NCI-H460 (cell line): ENCODE measurements at places on chromosomes 16 and 17.
A peak's percentile ranks its signal among the peaks of the same experiment; 100 is the strongest.

DNA sequence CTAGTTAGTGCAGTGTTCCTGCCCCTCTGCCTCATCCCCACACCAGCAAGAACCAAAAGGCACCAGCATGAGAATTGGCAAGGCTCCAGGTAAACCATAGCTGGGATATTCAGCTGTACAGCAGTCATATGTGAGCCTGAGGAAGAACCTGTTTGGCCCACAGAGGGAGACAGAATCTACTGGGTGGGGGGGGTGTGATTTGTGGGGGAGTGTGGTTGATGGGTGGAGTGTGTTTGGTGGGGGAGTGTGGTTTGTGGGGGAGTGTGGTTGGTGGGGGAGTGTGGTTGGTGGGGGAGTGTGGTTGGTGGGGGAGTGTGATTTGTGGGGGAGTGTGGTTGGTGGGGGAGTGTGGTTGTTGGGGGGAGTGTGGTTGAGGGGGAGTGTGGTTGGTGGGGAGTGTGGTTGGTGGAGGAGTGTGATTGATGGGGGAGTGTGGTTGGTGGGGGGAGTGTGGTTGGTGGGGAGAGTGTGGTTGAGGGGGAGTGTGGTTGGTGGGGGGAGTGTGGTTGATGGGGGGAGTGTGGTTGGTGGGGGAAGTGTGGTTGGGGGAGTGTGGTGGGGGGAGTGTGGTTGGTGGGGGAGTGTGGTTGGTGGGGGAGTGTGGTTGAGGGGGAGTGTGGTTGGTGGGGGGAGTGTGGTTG lies 19.5 kb downstream of the MINK1 start:
- no peak for DNase-seq

DNA sequence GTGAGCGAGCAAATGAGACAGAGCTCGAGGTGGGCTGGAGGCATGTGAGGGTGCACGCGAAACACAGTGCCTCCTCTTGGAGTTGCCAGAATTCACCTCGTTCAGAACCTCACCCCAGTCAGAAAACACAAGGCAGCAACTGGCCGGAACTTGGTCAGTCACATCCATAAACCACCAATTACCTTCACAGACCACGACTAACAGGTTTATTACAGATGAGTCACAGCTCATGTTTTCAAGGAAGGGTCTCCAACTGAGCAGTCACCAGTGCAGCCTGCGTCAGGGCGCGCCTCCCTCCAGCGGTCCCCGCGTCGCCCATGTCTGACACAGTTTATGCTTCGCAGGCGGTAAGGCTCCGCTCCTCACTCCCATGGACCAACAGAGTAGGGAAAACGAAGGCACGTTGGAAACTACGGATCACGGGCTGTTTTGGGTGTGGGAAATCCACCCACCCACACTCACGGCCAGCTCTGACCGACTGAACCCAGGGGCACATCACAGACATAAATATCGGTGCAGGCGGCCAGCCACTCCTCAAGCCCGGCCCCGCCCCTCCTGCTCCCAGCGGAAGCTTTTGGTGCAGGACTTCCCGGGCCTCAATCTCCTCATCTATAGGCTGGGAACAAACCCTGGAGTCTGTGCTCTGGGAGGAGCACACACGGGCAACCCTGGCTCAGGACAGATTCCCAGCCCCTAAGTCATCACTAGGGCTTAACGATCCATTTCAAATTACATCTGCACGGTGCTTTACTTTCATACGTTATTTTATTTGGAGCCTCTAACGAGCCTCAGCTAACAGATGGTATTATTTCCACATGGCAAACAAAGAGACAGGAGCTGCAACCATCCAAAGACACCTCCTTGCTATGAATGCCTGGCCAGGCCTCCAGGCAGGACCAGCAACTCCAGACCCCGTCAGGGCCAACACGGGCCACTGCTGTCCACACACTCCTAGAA lies 126.3 kb downstream of the ZNF778 start:
- DNase-seq: no peak

GRCh38 chr17:28705074-28705659 lies 6.5 kb downstream of the PROCA1 start:
- DNase-seq: no peak

DNA sequence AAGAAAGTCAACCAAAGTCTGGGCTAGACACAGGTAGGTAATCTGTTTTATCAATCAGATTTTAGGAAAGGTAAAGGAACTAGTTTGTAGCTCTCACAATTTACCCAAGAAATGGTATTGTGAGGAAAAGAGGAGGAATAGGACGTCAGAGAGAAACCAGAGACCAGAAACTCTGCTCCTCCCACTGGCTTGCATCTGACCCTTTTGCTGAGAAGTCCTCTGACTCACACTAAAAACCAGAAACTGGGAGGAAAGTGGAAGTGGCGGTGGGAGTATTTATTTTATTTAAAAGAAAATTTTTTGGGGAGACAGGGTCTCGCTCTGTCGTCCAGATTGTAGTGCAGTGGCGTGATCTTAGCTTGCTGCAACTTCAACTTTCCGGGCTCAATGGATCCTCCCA lies 38.0 kb upstream of the MNT start:
- no peak for DNase-seq

- DNase-seq: no peak
Measured at GRCh38 chr17:77783991-77784820, 174.3 kb upstream of the TNRC6C start.

DNA sequence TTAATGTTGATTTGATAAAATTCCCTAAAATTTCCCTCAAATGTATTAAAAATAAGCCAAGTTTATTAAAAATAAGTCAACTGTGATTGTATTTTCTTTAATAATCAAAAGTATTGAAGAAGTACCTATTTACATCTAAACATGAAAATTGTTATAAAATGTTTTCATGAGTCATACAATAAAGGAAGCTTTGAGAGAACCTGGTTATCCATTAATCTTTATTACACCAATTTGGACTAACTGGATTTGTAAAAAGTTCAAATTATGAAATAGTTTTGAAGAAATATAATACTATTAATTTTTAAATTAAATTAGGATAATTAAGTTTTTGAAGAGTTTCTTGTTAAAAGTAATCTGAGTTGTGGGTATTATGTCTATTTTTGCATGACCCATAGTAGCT lies 63.8 kb downstream of the COX10 start:
- DNase-seq: no peak

DNA sequence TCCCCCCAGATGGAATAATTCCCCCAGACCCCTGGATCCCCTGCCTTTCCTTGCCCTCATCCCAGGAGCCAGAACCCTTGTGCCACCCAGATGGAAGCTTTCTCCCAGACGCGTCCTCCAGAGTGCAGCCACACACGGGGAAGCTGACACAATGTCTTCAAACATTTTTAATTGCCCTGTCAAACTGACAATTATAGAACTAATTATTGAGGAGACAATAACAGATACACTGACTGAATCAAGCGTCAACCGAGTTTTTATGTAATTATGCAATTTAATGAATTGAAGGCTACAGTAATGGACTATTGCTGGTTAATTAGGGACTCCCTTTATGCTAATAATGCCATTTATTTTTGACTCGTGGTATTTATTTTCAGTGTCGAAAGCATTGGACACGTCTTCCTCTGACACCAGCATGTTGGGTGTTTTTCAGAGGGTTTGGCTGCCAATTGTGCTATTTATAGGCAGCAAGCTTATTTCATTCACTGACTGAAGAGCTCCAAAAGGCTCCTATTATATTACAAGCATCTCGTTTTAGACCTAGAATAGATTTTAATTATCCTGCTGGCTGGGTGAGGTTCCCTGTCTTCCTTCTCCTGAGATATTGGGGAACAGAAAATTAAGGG lies 298.2 kb upstream of the C16orf82 start:
- no peak for DNase-seq

GRCh38 chr16:52755396-52755795 lies 208.5 kb upstream of the TOX3 start:
- DNase-seq: no peak

DNA sequence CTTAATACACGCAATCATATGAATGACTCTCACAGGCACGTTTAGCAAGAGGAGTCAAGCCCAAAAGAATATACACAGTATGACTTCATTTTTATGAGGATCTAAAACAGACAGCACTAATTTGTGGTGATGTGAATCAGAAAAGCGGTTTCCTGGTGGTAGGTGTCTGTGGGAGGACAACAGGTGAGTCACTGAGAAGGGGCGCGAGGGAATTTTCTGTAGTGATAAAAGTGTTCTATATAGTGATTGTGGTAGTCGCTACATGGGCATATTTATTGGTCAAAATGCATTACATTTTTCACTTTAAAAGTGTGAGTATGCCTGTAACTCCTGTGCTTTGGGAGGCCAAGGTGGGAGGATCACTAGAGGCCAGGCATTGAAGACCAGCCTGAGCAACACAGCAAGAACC lies 7.6 kb upstream of the TNRC6A start:
- DNase-seq: no peak

- DNase-seq: no peak
Measured at GRCh38 chr16:2968368-2968737, 795 bp upstream of the PAQR4 start.

GRCh38 chr16:18834864-18835263 lies 33.5 kb upstream of the ARL6IP1 start:
- DNase-seq: no peak

- no peak for DNase-seq
Measured at GRCh38 chr17:27521281-27522027, 65.2 kb downstream of the KSR1 start.

- DNase-seq: no peak
Measured at GRCh38 chr16:70441406-70441990, 2.6 kb upstream of the ST3GAL2 start.

DNA sequence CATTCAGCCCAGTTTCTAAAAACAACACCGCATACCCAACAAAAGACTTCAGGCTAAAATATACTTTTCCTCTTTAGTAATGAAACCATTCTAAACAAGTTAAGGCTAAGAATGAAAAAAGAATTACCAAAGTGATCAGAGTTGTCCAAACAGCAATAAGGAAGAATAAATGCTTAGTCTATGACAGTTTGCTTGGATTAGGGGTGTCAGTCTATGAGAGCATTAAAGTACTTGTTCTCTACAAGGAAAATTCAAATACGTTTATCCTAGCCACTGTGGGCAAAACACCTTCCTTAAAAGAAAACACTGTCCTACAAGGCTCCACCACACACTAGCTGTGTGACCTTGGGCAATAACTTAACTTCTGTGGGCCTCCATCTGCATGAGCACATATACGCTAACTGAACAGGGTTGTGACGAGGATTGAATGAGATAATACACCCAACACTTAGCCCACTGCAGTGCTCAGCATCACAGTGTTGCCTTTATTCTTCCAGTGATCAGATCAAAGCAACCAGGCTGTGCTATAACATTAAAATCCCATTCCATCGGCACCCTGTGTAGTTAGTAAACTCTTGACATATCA lies 53.6 kb downstream of the TEX2 start:
- no peak for DNase-seq

- DNase-seq: no peak
Measured at GRCh38 chr16:88369447-88370008, 13.2 kb upstream of the ZNF469 start.

DNA sequence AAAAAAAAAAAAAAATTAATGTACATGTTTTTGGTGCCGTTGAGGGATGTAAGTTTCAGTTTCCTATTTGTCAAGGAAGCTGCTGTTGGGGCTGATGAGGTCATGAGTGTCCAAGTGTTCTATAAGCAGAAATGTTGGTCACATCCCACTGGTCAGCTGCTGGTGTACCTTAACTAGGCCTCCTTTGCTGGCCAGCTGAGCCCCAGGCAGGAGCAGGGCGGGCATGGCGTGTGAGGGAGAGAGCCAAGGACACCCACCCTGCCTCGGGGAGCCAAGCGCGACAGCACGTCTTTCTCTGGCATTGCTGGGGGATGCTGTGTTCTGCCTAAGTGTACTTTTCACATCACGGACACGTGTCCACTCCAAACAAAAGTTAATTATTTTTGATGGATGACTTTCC lies 108.1 kb upstream of the CDC42EP4 start:
- no peak for DNase-seq

- DNase-seq: no peak
Measured at GRCh38 chr17:72518753-72519597, 398.2 kb downstream of the SOX9 start.

GRCh38 chr16:70705056-70705455 lies 19.2 kb upstream of the MTSS2 start:
- no peak for DNase-seq

GRCh38 chr17:46167826-46168569 lies 25.2 kb downstream of the KANSL1 start:
- DNase-seq: no peak

- DNase-seq: peak; percentile 33
Measured at GRCh38 chr16:88650749-88651275, at the start of gene CYBA. TSS of gene CYBA (minus strand) at chr16:88651053. CDS start at chr16:88651013, 40 bp downstream.
